ENCODE measurements at places on chromosomes 1 and 21. TPM values are rescaled to one million over a fixed set of nuclear protein-coding genes. Genes with fewer than 3 reads are reported as not detected.
A peak's percentile ranks its signal among the peaks of the same experiment; 100 is the strongest.

Gene GFI1
- total RNA-seq: 18.2 TPM

Gene TSPAN1
- total RNA-seq: not detected

Gene SASS6
- 6.7 TPM for total RNA-seq

Gene HES2
- not detected for total RNA-seq

Gene S100A3
- total RNA-seq: not detected

DNA sequence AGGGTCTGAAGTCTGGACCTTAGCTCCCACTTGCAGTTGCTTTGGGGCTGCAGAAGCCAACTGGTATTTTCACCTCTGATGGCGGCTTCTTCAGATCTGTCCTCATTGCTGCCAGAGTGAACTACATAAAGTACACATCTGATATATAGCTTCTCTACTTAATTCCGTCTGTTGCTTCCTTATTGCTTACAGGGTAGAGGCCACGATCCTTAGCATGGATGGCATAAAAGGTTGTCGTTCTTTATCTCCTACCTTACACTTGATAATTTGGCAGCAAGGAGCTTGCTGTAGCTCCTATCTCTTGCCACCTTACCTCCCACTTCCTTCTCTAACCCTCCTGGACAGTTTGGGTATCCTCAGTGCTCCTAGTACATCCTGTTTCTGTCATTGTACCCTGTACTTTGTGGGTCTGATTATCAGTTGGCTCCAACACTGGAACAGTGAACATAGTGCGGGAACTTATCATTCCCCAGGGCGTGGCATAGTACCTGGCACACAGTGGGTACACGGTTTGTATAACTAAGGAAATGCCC lies 30.9 kb upstream of the NBL1 start:
- H3K27me3 ChIP-seq: no peaks in the 10 kb centered on the region
- peaks cover 16% of the 10 kb centered on the region for H3K4me1 ChIP-seq
- peaks cover 34% of the 10 kb centered on the region for H3K36me3 ChIP-seq
- no peak for DNase-seq

DNA sequence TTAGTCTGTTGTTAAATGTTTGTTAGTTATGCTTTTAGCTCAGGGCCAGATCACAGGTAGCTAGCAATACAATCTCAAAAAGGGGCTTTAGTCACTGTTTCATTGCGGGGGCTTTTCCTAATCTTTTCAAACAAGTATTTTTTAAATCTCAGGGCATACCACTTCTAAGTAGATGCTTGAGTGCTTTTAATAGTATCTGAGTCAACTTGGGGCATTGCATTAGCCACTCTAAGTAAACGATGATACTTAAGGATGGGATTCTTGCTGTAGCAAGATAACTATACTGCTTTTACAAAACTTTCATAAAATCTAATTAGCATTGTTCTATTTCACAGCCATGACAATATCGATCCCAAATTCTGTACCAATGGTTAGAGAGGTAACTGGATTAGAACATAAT lies 11.6 kb downstream of the CDC42BPA start:
- H3K4me1 ChIP-seq: no peaks in the 10 kb centered on the region
- no peaks in the 10 kb centered on the region for H3K36me3 ChIP-seq
- peaks cover 24% of the 10 kb centered on the region for H3K27me3 ChIP-seq
- no peak for DNase-seq

DNA sequence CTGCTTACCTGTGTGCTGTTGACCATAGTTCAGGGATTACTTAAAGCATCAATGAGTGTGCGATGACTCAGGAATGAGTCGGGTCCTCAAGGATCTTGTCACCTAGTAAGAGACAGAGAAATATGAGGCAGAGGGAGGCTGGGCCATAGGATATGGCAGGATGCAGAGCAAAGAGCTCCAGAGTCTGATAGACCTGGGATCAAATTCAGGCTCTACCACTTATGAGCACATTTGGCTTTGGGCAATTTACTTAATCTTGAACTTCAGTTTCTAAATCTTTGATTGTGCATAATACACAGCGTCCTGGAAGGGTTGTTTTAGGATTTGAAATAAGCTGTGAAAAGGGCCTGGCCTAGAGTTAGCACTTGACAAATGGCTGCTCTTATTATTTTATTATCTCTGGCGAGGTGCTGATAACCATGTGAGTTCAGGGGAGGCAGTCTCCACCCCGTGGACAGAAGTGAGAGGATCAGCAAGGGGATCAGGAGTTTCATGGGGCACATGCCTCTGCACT lies 94.5 kb downstream of the ROR1 start:
- H3K27me3 ChIP-seq: peaks cover 3% of the 10 kb centered on the region
- H3K4me3 ChIP-seq: no peak overlapping the region
- no peak for DNase-seq
- no peaks in the 10 kb centered on the region for H3K4me1 ChIP-seq
- H3K27ac ChIP-seq: no peak overlapping the region
- no peaks in the 10 kb centered on the region for H3K36me3 ChIP-seq

- H3K36me3 ChIP-seq: no peaks in the 10 kb centered on the region
- no peak for DNase-seq
- H3K4me3 ChIP-seq: no peak overlapping the region
- H3K27ac ChIP-seq: no peak overlapping the region
- H3K27me3 ChIP-seq: no peaks in the 10 kb centered on the region
Observed at GRCh38 chr21:26761174-26761915, 83.9 kb downstream of the ADAMTS1 start.

DNA sequence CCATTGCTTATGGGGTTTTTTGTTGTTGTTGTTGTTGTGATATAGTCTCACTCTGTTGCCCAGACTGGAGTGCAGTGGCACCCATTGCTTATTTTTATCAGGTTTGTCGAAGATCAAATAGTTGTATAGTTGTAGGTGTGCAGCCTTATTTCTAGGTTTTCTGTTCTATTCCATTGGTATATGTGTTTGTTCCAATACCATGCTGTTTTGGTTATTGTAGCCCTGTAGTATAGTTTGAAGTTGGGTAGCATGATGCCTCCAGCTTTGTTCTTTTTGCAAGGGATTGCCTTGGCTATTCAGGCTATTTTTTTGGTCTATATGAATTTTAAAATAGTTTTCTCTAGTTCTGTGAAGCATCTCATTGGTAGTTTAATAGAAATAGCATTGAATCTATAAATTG lies 11.6 kb downstream of the ZNF678 start:
- peaks cover 68% of the 10 kb centered on the region for H3K36me3 ChIP-seq
- H3K4me1 ChIP-seq: peaks cover 33% of the 10 kb centered on the region
- no peak overlapping the region for H3K4me3 ChIP-seq
- no peak for DNase-seq
- H3K27ac ChIP-seq: no peak overlapping the region
- no peaks in the 10 kb centered on the region for H3K27me3 ChIP-seq

DNA sequence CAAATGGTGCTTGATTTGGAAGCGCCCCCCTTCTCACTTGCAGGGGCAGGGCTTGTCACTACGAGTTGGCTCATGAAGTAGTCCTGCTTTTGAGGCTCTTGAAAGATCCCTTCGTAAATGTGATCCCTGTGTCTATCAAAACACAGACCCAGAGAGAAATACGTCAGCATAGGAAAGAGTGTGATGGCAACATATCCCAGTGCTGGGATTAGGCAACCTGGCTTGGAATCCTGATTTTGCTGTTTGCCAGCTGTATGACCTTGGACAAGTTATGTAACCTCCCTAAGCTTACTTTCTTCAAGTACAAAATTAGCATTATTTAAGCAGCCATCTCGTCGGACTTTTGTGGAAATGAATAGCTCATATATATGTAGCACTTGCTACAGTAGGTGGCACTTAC lies 228.4 kb downstream of the ATG4C start:
- no peaks in the 10 kb centered on the region for H3K36me3 ChIP-seq
- H3K4me3 ChIP-seq: no peak overlapping the region
- peaks cover 4% of the 10 kb centered on the region for H3K27me3 ChIP-seq
- H3K4me1 ChIP-seq: no peaks in the 10 kb centered on the region
- DNase-seq: no peak
- H3K27ac ChIP-seq: no peak overlapping the region

- H3K27me3 ChIP-seq: peaks cover 23% of the 10 kb centered on the region
- DNase-seq: no peak
- H3K4me1 ChIP-seq: no peaks in the 10 kb centered on the region
- H3K4me3 ChIP-seq: no peak overlapping the region
- H3K36me3 ChIP-seq: no peaks in the 10 kb centered on the region
Observed at GRCh38 chr1:162892906-162893611, 32.1 kb upstream of the CCDC190 start.

DNA sequence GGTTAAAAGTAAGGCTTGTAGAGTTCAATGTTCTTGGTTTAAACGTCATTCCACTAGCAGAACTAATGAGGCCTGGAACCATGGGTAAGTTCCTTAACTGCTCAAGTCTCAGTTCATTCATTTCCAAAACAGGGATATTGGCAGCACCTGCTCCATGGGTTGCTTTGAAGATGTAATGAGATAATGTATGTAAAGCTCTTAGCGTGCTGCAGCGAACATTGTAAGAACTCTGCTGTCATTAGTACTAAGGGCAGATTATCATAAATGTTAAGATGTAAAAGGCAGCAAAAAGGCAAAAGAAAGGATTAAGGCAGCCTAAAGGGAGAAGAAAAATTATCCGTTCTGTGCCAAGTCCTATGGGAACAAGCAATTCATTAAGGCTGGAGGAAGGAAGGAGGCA lies 129.1 kb upstream of the NGF start:
- no peaks in the 10 kb centered on the region for H3K27me3 ChIP-seq
- no peak overlapping the region for H3K27ac ChIP-seq
- no peak for DNase-seq

DNA sequence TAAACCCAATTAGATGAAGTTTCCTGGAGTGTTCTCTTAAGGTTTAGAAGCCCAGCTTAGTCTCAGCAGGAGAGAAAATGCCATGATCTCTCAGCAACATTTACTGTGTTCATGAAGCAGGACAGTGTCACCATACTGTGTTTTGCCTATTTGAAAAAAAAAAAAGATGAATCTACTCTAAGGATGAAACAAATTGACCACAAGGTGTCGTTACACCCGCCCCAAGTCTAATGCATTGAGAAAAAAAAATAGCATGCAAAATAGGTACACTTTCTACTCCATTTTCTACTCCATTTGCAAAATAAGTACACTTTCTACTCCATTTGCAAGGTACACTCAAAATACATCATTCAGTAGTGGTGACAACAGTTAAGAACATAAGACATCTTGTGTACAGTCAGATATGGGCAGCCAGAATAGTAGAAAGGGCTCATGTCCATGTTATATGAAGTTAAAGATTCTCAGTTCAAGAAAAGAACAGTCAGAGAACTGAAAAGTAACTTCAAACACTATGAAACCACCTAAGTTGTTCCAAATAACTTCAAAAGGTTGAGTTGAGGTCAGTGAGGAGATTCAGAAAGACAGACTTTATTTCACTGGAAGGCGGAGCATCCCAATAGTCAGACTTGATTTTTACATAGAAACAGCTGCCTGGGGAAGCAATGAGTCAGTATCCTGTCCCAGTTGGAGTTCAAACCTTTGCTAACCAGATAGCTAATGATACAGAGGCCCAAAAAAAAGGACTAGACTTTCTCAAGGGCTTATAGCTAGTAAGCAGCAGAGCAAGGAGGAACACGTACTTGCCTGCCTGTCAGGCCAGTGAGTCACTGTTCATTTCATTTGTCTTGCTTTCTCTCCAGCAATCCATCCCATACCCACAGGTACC lies 13.3 kb downstream of the PLPPR5 start:
- peaks cover 5% of the 10 kb centered on the region for H3K4me1 ChIP-seq
- H3K4me3 ChIP-seq: no peak overlapping the region
- no peaks in the 10 kb centered on the region for H3K36me3 ChIP-seq
- H3K27ac ChIP-seq: peak overlapping the region; percentile 54
- no peaks in the 10 kb centered on the region for H3K27me3 ChIP-seq

- H3K27ac ChIP-seq: no peak overlapping the region
- H3K4me1 ChIP-seq: no peaks in the 10 kb centered on the region
- H3K4me3 ChIP-seq: no peak overlapping the region
- no peaks in the 10 kb centered on the region for H3K36me3 ChIP-seq
- no peaks in the 10 kb centered on the region for H3K27me3 ChIP-seq
Observed at GRCh38 chr1:240420766-240421165, 191.2 kb downstream of the GREM2 start.

- peaks cover 71% of the 10 kb centered on the region for H3K4me1 ChIP-seq
- DNase-seq: no peak
- peak overlapping the region; percentile 56 for H3K27ac ChIP-seq
- no peaks in the 10 kb centered on the region for H3K27me3 ChIP-seq
- H3K36me3 ChIP-seq: no peaks in the 10 kb centered on the region
- no peak overlapping the region for H3K4me3 ChIP-seq
Observed at GRCh38 chr1:5996641-5997270, 4.5 kb upstream of the NPHP4 start.

GRCh38 chr1:112714313-112715263 lies 544 bp downstream of the PPM1J start:
- H3K36me3 ChIP-seq: no peaks in the 10 kb centered on the region
- peak overlapping the region; percentile 84 for H3K4me3 ChIP-seq
- H3K27me3 ChIP-seq: peaks cover 5% of the 10 kb centered on the region
- peaks cover 29% of the 10 kb centered on the region for H3K4me1 ChIP-seq
- H3K27ac ChIP-seq: no peak overlapping the region

DNA sequence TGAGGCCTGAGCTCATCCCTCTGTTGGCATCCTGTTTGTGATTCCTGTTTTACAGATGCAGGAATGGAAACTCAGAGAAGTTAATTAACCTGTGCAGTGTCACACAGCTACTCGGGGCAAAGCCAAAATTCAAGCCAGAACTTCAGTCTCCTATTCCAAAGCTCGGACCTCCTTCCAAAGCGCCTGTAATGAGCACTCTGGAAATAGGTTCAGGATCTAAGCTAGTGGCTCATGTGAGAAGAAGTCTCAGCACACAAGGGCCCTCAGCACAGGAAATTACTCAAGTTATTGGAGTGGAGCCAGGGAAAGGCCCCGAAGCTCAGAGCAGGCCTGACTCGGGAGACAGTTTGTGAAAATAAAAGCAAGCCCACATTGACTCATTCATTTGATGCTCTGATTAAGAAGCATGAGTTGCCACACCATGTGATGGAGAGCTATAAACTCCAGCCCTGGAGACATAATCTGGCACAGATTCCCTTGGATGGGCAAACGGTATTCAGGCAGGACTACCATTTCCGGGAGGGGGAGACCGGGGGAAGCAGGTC lies 50.6 kb upstream of the LYST start:
- H3K27me3 ChIP-seq: no peaks in the 10 kb centered on the region
- peaks cover 15% of the 10 kb centered on the region for H3K4me1 ChIP-seq
- H3K36me3 ChIP-seq: no peaks in the 10 kb centered on the region
- H3K4me3 ChIP-seq: peak overlapping the region; percentile 48
- H3K27ac ChIP-seq: peak overlapping the region; percentile 28

- H3K27me3 ChIP-seq: no peaks in the 10 kb centered on the region
- peak overlapping the region; percentile 45 for H3K27ac ChIP-seq
- H3K4me3 ChIP-seq: peak overlapping the region; percentile 80
- peaks cover 6% of the 10 kb centered on the region for H3K4me1 ChIP-seq
Observed at GRCh38 chr1:223748773-223749733, 36.7 kb downstream of the CAPN2 start.

- no peak for DNase-seq
Observed at GRCh38 chr1:26597629-26598039, 68.1 kb downstream of the RPS6KA1 start.

GRCh38 chr1:178538192-178538916 lies 25.4 kb downstream of the TEX35 start:
- H3K4me3 ChIP-seq: no peak overlapping the region
- no peaks in the 10 kb centered on the region for H3K27me3 ChIP-seq
- H3K36me3 ChIP-seq: no peaks in the 10 kb centered on the region
- DNase-seq: no peak
- H3K27ac ChIP-seq: peak overlapping the region; percentile 86
- H3K4me1 ChIP-seq: peaks cover 16% of the 10 kb centered on the region

GRCh38 chr1:42593486-42594100 lies 64.6 kb upstream of the PPIH start:
- no peaks in the 10 kb centered on the region for H3K4me1 ChIP-seq
- no peak for DNase-seq
- H3K4me3 ChIP-seq: no peak overlapping the region
- no peak overlapping the region for H3K27ac ChIP-seq
- no peaks in the 10 kb centered on the region for H3K27me3 ChIP-seq
- H3K36me3 ChIP-seq: peaks cover 12% of the 10 kb centered on the region

- no peak for DNase-seq
- H3K27ac ChIP-seq: no peak overlapping the region
- H3K36me3 ChIP-seq: no peaks in the 10 kb centered on the region
- H3K27me3 ChIP-seq: peaks cover 3% of the 10 kb centered on the region
- no peaks in the 10 kb centered on the region for H3K4me1 ChIP-seq
Observed at GRCh38 chr1:208157769-208158168, 86.4 kb downstream of the PLXNA2 start.

Measured in naive thymus-derived CD8-positive, alpha-beta T cell (primary cell).